ENCODE measurements at places on chromosomes 12 and 14.

- no peak for DNase-seq
These were observed 469 bp downstream of the NGB start for GRCh38 chr14:77270361-77271112.

GRCh38 chr12:86601550-86602308 lies 345.5 kb upstream of the MGAT4C start:
- DNase-seq, result no peak

- no peak for DNase-seq
These were observed 20.4 kb downstream of the EIF2B2 start for GRCh38 chr14:75023108-75023507.

DNA sequence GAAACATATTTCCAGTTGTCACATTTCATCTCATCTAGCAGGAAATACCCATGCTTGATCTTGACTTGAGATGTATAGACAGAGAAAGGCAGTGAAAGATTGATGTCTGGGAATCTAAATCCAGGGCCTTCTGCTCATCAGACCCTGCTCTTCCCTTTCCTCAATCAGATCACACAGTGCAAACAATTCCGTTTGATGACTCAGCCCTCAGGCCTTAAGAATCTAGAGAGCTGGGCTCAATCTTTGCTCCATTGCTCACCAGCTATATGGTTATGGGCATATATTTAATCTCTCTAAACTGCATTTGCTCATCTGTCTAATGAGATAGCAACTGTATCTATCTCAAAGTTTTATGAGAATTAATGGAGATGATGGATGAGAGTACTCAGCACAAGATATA lies 201.8 kb upstream of the CCDC196 start:
- DNase-seq, result no peak
